IMR-90 (cell line): ENCODE measurements at places on chromosomes 2 and 18. TPM values are rescaled to one million over a fixed set of nuclear protein-coding genes. Genes with fewer than 3 reads are reported as not detected.

DNA sequence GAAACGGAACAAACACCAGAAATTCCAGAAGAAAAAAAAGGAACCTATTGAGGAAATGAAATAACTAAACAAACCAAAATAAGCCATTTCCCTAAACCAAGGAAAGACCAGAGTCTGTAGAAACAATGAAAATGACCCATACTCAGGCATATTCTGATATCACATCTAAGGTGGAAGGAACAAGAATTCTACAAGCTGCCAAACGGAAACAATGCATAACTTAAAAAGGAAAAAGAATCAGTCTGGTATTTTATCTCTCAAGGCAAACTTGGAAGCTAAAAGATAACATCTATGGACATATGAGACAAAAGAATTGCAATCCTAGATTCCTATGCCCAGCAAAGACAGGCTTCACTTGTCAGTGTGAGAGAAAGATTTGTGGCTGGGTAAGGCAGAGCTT, 326.2 kb downstream of the PDE11A start:
- no peak for DNase-seq
- H3K27me3 ChIP-seq = peaks cover 2% of the 10 kb centered on the region
- no peak overlapping the region for H3K4me3 ChIP-seq
- no peaks in the 10 kb centered on the region for H3K36me3 ChIP-seq

DNA sequence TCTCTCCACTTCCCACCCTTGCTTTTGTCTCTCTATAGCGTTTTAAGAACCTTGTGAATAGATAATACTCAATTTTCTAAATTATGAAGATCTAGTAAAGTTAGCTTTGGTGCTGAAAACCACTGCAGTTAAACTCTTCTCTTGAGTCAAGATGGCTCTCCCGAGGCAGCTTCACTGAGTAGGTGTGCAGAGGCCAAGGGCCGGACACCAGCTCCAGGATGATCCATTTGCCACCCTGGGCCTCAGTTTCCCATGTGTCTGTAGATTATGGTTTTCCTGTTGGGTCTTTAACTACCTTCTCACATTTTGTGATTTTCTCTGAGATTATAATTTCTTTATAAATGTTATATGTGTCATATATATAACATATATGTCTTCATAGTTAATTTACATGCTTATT, 68.5 kb upstream of the SH3RF3 start:
- H3K36me3 ChIP-seq = no peaks in the 10 kb centered on the region
- no peaks in the 10 kb centered on the region for H3K4me1 ChIP-seq
- H3K27me3 ChIP-seq = peaks cover 53% of the 10 kb centered on the region

DNA sequence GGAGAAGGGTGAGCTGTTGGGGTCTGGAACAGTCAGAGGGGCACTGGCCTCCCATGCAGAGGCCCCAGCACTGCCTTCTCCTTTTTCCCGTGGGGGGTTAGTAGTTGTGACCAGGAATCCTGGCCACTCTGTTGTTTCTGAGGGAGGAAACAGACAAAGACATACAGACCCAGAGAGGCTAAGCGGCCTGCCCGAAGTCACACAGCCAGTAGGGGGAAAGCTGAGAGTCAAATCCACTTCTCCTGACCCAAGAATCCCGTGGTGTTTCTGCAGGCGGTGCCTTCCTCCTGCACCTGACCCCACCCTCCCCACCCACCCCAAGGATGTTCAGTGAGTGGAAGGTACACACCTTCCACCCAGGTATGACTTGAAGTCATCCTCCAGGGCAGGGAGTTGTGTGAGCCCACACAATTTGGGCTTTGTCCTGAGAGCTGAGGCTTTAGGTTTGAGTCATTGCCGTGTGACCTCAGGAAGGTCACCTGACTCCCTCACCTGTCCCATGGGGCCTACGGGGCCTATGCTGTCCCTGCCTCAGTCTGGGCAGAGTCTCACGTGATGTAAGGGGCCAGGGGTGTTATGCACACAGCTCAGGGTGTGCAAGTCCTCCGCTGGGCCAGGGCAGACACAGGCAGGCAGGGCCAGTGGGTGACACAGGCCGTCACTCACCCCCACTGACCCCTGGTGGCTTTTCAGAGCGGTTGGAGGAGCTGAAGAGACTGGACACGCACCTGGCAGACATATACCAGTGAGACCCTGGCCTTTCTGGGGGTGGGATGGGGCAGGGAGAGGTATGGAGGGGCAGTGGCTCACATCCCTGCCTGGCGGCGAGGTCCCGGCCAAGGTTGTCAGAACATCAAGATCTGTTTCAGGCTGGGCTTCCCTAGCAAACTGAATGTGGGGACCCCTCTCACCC, 5.0 kb downstream of the NT5DC4 start:
- no peak overlapping the region for H3K27ac ChIP-seq
- H3K27me3 ChIP-seq = no peaks in the 10 kb centered on the region
- DNase-seq = no peak
- H3K36me3 ChIP-seq = no peaks in the 10 kb centered on the region

- no peak overlapping the region for H3K4me3 ChIP-seq
- H3K4me1 ChIP-seq = no peaks in the 10 kb centered on the region; the same call in 1 of the 2 replicates
- H3K27me3 ChIP-seq = no peaks in the 10 kb centered on the region
- no peak for DNase-seq
- H3K36me3 ChIP-seq = no peaks in the 10 kb centered on the region
Observed at GRCh38 chr2:43186321-43186678, 40.1 kb downstream of the ZFP36L2 start.

GRCh38 chr2:63788071-63788470, 53.6 kb upstream of the UGP2 start:
- no peaks in the 10 kb centered on the region for H3K36me3 ChIP-seq
- peaks cover 16% of the 10 kb centered on the region for H3K4me1 ChIP-seq
- no peak overlapping the region for H3K27ac ChIP-seq
- DNase-seq = peak; percentile 83

DNA sequence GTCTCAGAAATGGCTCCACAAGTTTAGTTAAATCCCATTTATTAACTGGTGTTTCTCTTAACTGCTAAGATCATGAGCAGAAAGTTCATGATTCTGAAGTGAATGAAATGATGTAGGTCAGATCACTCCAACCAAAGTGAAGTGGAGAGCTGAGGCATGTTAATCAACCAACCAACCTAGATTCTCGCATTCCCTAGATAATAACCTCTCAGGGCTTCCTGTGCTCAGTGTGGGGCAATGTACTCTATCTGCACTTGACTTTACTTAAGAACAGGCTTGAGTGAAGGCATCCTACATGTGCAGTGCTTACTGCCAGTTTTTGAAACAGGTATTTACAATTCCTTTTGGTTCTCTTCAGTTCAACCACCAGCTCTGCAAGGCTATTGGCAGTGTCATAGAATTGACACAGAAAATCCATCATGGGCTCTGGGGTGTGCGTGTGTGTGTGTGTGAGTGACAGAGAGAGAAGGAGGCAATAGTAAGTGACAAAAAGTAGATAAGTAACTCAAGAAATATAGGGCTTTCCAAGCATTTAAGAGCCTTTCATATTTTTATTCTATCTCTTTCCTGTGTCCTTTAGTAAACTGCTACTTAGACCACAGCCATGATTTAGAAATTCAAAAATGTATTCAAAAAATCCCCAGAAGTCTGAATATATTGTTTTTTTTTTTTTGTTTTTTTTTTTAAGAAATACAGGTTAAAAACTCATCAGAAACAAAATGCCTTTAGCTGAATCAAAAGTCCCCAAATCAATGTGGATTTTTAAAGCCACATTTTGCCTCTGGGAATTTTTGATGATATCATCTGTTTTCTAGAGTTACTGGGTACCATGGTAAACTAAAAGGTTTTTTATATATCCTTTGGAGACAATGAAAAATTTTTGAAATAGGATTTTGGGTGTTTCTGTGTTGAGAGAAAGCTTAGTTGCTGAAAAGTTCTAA, 28.6 kb downstream of the DOCK10 start:
- H3K4me3 ChIP-seq = no peak overlapping the region
- DNase-seq = no peak
- no peak overlapping the region for H3K27ac ChIP-seq

GRCh38 chr2:32135409-32135808, 30.3 kb upstream of the SLC30A6 start:
- H3K27me3 ChIP-seq = no peaks in the 10 kb centered on the region
- H3K36me3 ChIP-seq = no peaks in the 10 kb centered on the region
- no peak overlapping the region for H3K27ac ChIP-seq
- peaks cover 2% of the 10 kb centered on the region; the same call in 1 of the 2 replicates for H3K4me1 ChIP-seq
- no peak overlapping the region for H3K4me3 ChIP-seq

- H3K27me3 ChIP-seq = no peaks in the 10 kb centered on the region
- no peaks in the 10 kb centered on the region for H3K36me3 ChIP-seq
- H3K4me1 ChIP-seq = peaks cover 2% of the 10 kb centered on the region; the same call in 1 of the 2 replicates
- H3K4me3 ChIP-seq = no peak overlapping the region
- peak; percentile 72 for DNase-seq
Observed at GRCh38 chr18:73118121-73118816, 250.5 kb upstream of the NETO1 start.

DNA sequence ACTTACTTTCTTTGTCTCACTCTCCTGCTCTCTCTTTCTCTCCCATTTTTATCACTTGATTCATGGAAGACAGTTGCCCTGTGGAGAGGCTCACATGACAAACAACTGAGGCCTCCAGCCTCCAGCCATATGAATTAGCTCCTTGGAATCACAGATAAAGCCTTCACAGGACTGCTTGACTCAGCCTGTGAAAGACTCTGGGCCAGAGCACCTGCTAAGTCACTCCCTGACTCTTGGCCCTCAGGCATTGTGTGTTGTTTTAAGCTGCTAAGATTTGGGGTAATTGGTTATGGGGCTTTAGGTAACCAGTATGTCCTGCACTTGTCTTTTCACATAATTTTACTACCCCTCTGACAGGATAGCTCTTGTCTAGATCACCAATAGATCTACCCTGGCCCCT, 334.9 kb downstream of the SOX11 start:
- H3K4me3 ChIP-seq = no peak overlapping the region
- no peaks in the 10 kb centered on the region for H3K27me3 ChIP-seq
- no peak for DNase-seq
- H3K36me3 ChIP-seq = no peaks in the 10 kb centered on the region
- no peak overlapping the region for H3K27ac ChIP-seq

The TNS1 gene
- total RNA-seq = 41.9 and 45.2 TPM in 2 replicates
